ENCODE measurements at places on chromosomes 7 and 10. TPM values are rescaled to one million over a fixed set of nuclear protein-coding genes. Genes with fewer than 3 reads are reported as not detected.

GRCh38 chr7:130966246-130967009 is 232.4 kb upstream of the KLF14 start:
- DNase-seq, result no peak
- peaks cover 3% of the 10 kb centered on the region for H3K36me3 ChIP-seq
- H3K27me3 ChIP-seq, result no peaks in the 10 kb centered on the region
- no peaks in the 10 kb centered on the region for H3K4me1 ChIP-seq

Gene SLC4A2
- 139 TPM for total RNA-seq

- no peak overlapping the region for H3K27ac ChIP-seq
- H3K4me1 ChIP-seq, result peaks cover 18% of the 10 kb centered on the region
- H3K4me3 ChIP-seq, result peak overlapping the region; percentile 93
- no peak for DNase-seq
Measured at GRCh38 chr7:27663989-27664331, 1.3 kb upstream of the HIBADH start.

Gene ALDH18A1
- total RNA-seq, result 172 TPM

Gene VENTX
- not detected for total RNA-seq

DNA sequence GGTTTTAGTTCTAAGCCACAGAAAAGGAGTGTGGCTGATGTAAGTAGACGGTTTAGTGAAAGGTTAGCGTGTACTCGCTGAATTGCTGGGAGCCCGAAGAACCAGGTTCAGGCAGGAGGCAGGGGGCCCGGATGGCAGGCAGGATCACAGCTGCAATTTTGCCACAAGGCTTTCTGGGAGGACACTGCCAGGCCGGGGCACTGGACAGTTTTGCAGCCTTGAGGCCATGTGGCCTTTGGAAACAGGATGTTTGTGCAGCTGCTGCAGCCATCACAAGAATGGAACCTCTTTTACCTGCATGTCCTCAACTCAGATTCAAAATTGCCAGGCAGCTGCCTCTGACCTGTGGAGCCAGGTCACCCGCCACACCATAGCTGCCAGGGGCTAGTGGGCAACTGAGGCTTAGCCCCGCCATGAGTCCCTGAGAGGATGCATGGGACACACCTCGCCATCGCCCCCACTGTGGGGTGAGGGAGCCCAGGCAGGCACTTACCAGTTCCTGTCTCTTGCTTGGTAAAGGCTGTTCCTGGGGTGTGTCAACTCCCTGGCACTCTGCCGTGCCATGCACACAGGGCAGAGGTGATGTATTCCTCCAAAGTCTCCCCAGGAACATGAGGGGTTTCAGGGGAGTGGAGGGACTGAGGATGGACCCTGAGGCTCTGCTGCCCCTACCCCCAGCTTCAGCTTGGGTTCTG is 188.6 kb downstream of the RPS24 start:
- H3K4me1 ChIP-seq, result peaks cover 24% of the 10 kb centered on the region
- H3K36me3 ChIP-seq, result no peaks in the 10 kb centered on the region

DNA sequence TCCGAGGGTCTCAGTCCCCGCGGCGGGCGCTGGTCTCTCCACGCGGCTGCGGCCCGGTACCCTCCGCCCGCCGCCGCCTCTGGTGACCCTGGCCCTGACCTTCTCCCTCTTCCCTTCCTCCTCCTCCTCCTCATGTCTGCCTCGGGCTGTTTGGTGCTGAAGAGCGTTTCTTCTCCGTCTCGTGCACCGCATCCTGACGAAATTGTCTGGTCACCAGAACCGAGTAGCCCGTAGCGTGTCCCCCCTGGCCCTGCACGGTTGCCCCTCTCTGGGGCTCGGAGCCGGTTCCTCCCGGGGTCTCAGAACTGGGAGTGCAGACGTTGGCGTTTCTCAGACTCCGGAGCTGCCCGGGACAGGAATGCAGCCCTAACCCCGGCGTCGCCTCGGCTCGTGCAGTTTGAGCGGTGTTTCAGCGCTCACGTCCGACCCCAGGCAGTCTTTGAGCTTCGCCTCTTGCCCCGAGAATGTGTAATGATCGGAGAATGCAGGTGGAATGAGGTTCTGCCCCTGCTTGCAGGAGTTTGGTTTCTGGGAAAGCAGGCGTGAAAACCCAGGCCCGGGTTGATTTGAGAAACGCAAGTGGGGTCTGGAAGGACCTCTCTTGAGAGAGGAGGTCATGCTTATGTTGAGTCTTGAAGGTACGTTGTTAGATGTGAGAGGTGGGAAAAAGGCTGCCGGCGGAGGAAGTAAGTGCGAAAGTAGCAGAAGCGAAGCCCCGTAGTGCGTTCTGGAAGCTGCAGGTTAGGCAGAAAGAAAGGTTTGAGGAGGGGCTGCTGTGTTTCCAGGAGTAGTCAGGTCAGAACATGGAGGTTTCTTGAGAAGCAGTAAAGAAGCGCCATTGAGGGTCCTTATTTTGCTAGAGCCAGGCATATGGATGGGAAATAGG is 743 bp downstream of the RBM17 start:
- peak; percentile 38 for DNase-seq
- H3K36me3 ChIP-seq, result no peaks in the 10 kb centered on the region
- H3K27me3 ChIP-seq, result peaks cover 5% of the 10 kb centered on the region
- H3K27ac ChIP-seq, result peak overlapping the region; percentile 2
- peaks cover 41% of the 10 kb centered on the region for H3K4me1 ChIP-seq

DNA sequence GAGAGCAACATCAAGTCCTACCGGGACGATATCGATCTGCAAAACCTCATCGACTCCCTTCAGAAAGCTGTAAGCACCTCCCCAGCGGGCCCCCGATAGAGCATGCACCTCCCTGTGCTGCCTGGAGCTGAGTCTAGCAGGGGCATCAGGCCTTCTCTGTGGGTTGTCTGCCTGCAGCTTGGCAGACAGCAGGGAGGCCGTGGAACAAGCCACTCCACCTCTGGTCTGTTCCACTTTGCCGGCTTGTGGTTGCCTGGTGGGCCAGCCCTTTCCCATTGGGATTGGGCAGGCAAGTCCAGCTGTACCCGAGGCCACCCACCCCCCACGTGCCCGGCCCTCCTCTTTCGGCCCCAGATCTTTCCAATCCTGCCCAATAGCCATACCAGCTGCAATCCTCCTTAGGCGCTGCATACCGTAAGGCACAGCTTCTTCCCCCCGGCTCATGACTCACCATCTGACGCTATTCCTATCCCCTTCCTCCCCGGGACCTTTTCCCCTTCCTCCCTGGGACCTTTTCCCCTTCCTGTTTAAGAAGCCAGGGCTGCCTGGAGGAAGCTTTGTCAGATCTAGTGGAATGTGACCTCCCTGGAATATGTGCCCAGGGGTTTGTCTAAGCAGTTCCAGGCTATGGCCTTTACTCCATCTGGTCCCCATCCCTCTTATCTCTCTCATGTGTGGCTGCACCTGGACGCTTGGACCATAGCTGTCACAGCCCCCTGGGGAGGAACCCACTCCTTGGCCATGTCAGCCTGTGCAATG is 28.1 kb upstream of the SH2D4B start:
- DNase-seq, result no peak
- H3K4me3 ChIP-seq, result no peak overlapping the region
- H3K27me3 ChIP-seq, result no peaks in the 10 kb centered on the region
- H3K36me3 ChIP-seq, result peaks cover 7% of the 10 kb centered on the region
- peaks cover 38% of the 10 kb centered on the region for H3K4me1 ChIP-seq

- H3K27me3 ChIP-seq, result peaks cover 9% of the 10 kb centered on the region
- DNase-seq, result no peak
- H3K4me3 ChIP-seq, result peak overlapping the region; percentile 87
- no peaks in the 10 kb centered on the region for H3K36me3 ChIP-seq
- peak overlapping the region; percentile 71 for H3K27ac ChIP-seq
- peaks cover 52% of the 10 kb centered on the region for H3K4me1 ChIP-seq
Measured at GRCh38 chr7:2521341-2521745, 1.8 kb downstream of the LFNG start.

DNA sequence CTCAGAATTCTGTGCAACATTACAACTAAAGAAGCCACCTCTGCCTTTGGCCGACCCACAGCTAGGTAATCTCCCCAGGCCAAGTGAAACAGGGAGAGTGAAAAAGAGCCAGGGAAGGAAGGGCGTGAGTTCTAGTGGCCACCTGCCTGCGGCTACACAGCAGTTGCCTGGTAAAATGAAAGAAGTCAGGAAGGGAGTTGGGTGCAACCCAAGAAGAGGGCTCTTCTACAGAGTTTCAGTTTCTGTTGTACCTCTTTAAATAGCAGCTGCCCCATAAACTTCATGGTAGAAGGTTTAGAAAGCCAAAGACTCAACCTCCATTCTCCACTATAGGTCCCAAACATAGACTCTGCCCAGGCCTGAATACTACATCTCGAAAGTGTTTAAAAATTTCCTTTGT is 76.2 kb upstream of the TMEM168 start:
- H3K4me1 ChIP-seq, result no peaks in the 10 kb centered on the region
- no peak overlapping the region for H3K27ac ChIP-seq
- H3K27me3 ChIP-seq, result no peaks in the 10 kb centered on the region
- peaks cover 28% of the 10 kb centered on the region for H3K36me3 ChIP-seq
- no peak for DNase-seq

GRCh38 chr10:114259824-114260223 is 20.8 kb downstream of the VWA2 start:
- H3K27me3 ChIP-seq, result no peaks in the 10 kb centered on the region
- no peak overlapping the region for H3K4me3 ChIP-seq
- H3K36me3 ChIP-seq, result no peaks in the 10 kb centered on the region
- no peak overlapping the region for H3K27ac ChIP-seq
- peaks cover 9% of the 10 kb centered on the region for H3K4me1 ChIP-seq
- no peak for DNase-seq

Gene AKR1C4
- total RNA-seq, result not detected

DNA sequence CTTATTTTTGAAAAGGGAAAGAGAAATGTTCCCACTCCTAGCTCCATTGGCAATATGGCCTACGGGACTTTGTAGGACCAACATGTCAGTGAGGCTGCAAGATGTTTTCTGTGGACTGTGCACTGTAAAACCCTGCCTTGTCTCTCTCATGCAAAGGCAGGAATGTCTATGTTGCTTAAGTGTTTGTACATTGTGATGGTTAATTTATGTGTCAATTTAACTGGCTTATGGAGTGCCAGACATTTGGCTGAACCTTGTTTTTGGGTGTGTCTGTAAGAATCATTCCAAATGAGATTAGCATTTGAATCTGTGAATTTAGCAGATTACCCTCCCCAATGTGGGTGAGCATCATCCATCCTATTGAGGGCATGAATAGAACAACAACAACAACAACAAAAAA is 4.1 kb upstream of the PCLO start:
- H3K27ac ChIP-seq, result no peak overlapping the region
- H3K27me3 ChIP-seq, result peaks cover under 1% of the 10 kb centered on the region
- peaks cover 12% of the 10 kb centered on the region for H3K4me1 ChIP-seq
- DNase-seq, result no peak

DNA sequence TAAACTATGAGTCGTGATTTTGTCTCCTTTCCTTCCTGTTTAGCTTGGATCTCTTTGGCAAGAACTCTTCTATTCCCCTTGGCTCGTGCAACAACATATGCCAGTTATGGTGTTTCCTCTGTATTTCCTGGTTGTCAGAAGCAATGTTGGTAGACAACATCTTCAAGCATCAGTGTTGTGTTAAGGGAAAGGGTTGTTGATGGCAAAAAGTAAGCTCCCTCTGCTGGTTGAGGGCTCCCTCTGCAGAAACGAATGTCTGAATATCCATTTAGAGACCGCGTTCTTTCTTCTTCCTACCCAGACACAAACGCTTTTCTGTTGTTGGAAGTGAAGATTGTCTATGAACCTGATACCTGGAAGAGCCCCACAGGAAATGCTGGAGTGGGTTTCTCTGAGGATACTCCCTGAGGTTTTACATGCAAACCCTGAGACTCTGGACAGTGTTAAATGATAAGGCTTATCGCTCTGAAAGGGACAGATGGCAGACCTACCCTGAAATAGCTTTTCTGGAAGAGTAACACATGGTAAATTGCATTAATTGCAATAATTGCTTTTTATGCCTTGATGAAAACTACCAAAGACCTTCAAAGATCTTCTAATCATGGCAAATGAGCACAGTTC is 23.5 kb upstream of the C1QL3 start:
- no peaks in the 10 kb centered on the region for H3K4me1 ChIP-seq
- peaks cover 52% of the 10 kb centered on the region for H3K27me3 ChIP-seq
- DNase-seq, result no peak
- no peaks in the 10 kb centered on the region for H3K36me3 ChIP-seq
- H3K27ac ChIP-seq, result no peak overlapping the region
- H3K4me3 ChIP-seq, result no peak overlapping the region

DNA sequence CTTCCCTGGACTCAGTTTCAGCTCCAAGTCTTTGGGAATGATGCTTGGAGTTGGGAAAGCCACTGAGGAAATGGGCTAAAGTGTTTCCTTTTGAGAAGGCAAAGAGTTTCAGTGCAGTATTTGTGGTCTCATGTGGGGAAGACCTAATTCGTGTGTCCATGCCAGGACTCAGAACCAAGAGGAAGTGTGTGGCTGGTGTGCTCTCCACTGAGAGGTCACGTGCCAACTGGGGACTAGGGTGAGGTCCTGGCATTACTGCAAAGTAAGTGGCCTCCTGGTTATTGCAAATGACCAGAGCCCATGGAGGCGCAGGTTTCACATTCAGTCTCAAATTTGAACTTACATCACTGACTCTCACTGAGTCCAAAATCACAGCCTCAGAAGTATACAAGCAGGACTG is 48.6 kb upstream of the ITPRID1 start:
- H3K27ac ChIP-seq, result no peak overlapping the region
- no peaks in the 10 kb centered on the region for H3K36me3 ChIP-seq
- no peak for DNase-seq
- H3K4me3 ChIP-seq, result no peak overlapping the region

- no peaks in the 10 kb centered on the region for H3K36me3 ChIP-seq
- no peak overlapping the region for H3K4me3 ChIP-seq
- H3K4me1 ChIP-seq, result no peaks in the 10 kb centered on the region
Measured at GRCh38 chr10:17599089-17599488, 18.1 kb downstream of the HACD1 start.

DNA sequence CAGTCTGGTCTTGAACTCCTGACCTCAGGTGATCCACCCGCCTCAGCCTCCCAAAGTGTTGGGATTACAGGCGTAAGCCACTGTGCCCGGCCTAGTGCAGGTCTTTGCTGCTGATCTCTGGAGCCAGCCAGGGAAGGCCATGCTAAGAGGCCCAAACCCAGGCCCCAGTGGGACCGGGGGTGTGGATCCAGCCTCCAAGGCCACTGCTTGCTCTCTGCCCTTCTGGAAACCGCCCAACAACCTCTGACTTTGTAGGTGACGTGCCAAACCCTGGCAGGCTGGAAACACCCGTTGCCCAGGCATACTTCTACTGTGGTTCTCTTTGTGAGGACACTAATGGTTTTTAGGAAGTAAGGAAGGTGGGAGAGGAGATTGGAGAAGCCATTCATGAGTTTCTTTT is 83.5 kb upstream of the GNA12 start:
- no peaks in the 10 kb centered on the region for H3K27me3 ChIP-seq
- no peak for DNase-seq
- no peaks in the 10 kb centered on the region for H3K4me1 ChIP-seq
- no peak overlapping the region for H3K4me3 ChIP-seq
- no peak overlapping the region for H3K27ac ChIP-seq

Gene SPDYE8
- not detected for total RNA-seq

Gene NPFFR1
- not detected for total RNA-seq

DNA sequence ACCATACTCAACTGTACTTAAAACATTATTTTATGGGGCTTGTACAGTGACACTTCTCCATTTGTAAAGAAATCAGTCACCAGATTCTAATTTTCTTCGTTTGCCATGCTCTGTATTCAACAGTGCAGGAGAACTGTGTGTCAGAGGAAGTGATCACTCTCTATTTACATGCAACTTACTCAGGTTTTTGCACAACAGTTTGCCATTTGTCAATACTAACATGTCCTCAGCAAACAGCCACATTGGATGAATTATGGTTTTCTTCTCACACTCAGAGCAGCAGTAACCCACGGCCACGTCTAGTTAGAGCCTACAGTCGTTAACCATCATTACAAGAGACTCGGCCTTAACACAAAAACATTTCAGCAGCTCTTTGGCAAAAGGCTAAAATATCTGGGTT is 69.2 kb upstream of the SP4 start:
- H3K4me3 ChIP-seq, result no peak overlapping the region
- no peak overlapping the region for H3K27ac ChIP-seq
- H3K27me3 ChIP-seq, result peaks cover 7% of the 10 kb centered on the region
- H3K36me3 ChIP-seq, result no peaks in the 10 kb centered on the region
- H3K4me1 ChIP-seq, result no peaks in the 10 kb centered on the region
- DNase-seq, result no peak

Measured in neural crest cell (in vitro differentiated cells).